Stimulated activated CD8-positive, alpha-beta memory T cell treated with anti-CD3 and anti-CD28 coated beads, Interleukin-12 subunit alpha, Interleukin-12 subunit beta, amount 100 ng/mL, for 4 hours (primary cell): ENCODE measurements at places on chromosomes 3 and 15.

GRCh38 chr3:180705619-180706018, 26.3 kb upstream of the CCDC39 start:
- DNase-seq: no peak

- DNase-seq: no peak
These were observed 68.9 kb downstream of the EPHB1 start for GRCh38 chr3:134863915-134864314.

GRCh38 chr3:47473391-47473790, 2.4 kb downstream of the SCAP start:
- DNase-seq: no peak

GRCh38 chr15:93942269-93942694, 289.1 kb upstream of the MCTP2 start:
- DNase-seq: no peak

- no peak for DNase-seq
These were observed 51.8 kb downstream of the ATP2B2 start for GRCh38 chr3:10453431-10454163.

DNA sequence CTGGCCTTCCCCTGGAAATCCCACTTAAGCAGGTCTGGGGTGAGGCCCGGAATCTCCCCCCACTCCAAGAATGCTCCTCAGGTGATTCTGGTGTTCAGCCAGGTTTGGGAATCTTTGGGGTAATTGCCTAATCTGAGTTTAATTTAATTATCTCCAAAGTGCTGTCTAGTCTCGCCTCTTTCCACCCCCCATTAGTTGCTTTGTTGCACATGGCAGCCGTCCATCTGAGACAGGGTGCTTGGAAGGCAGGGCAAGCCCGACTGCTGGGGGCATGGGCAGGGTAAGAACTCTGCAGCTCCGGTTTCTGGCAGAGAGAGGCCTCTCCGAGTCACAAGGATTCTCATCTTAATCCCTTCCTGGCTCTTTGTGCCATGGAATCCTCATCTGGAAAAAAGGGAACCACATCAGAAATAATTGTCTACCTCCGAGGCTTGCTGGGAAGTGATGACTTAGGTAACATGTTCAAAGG, 15.0 kb downstream of the IL17RD start:
- DNase-seq: no peak

DNA sequence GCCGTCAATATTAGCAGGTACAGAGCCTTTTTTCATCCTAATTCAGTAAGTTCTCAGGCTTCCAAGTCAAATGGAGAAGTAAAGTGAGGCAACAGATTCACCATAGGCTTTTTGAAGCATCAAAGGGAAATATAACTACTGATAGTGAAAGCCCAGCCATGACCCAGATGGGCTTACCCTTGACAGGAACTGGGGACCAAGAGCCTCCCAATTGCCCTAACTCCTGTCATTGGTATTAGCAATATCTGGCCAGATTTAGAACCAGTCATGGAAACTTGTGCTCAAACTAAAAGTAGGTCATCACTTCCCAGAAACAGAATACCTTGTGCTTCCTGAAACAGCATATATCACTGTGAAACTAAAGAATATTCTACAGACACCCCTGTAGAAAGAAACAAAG, 33.0 kb downstream of the NME9 start:
- no peak for DNase-seq

DNA sequence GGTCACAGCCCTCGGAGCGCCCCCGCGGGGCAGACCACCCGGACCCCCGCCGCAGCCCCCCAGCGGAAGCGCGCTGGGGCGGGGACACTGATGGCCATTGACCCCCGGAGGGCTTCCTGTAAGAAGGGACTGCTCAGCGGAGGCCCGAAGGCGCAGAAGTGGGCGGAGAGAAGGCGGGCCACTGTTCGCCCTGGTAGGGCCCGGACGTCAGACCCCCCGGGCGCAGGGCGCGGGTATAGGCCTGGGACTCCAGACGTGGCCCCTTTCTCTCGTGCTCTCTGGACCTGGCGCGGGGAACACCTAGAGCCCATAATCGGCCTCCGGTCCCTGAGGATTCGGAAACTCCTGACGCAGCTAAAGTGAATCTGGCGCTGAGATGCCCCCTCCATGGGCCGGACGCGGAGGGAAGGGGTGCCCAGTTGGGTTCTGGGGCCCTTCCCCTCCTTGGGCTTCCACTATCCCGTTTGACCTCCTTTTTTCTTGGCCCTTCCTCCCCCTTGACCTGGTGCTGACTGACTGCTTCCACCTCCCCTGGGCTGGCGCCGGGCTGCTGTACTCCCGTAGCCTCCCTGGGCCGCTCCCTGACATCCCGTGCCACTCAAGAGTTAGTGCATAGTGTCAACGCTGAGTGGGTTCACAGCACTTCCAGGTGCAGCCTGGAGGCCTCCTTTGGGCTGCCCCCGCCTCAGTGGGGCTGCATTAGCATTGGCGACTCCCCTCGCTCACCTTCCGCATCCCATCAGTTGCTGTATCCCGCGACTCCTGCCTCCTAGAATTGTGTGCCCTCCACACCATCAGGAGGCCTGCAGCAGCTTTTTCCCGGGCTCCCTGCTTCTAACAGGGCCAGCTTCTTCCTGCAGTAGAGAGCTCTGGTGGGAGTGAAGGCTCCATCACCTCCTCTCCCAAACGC, 694 bp downstream of the ABTB1 start:
- peak; percentile 36 for DNase-seq
